ENCODE measurements at places on chromosomes 4 and X. TPM values are rescaled to one million over a fixed set of nuclear protein-coding genes. Genes with fewer than 3 reads are reported as not detected.

MAGEA2B gene
- not detected for total RNA-seq

NKX3-2 gene
- total RNA-seq, result not detected

GPC4 gene
- total RNA-seq, result 6.2 TPM

CCDC160 gene
- not detected for total RNA-seq

SPANXC gene
- not detected for total RNA-seq

CDKL5 gene
- total RNA-seq, result 2.5 TPM

SMARCA1 gene
- total RNA-seq, result 42.6 TPM

ETFDH gene
- total RNA-seq, result 20.2 TPM

UBQLN2 gene
- total RNA-seq, result 22.9 TPM

TEX13D gene
- not detected for total RNA-seq

DCAF4L1 gene
- total RNA-seq, result 0.06 TPM

KCNE5 gene
- 0.31 TPM for total RNA-seq

TMEM271 gene
- not detected for total RNA-seq

CXCL13 gene
- total RNA-seq, result not detected

PASD1 gene
- not detected for total RNA-seq

DIAPH2 gene
- 15.5 TPM for total RNA-seq

FDCSP gene
- total RNA-seq, result not detected

ATP8A1 gene
- 2.1 TPM for total RNA-seq

EPGN gene
- total RNA-seq, result not detected

TBX22 gene
- 0.31 TPM for total RNA-seq

TMEM31 gene
- total RNA-seq, result not detected

SH3D19 gene
- 265 TPM for total RNA-seq

NSUN7 gene
- not detected for total RNA-seq

MRPL1 gene
- total RNA-seq, result 20.8 TPM

FHDC1 gene
- total RNA-seq, result 0.06 TPM

ADH6 gene
- not detected for total RNA-seq

SMIM10 gene
- 3.1 TPM for total RNA-seq

VCX3B gene
- not detected for total RNA-seq

LNX1 gene
- total RNA-seq, result 6.4 TPM

CPXCR1 gene
- total RNA-seq, result not detected

RAB39B gene
- total RNA-seq, result 0.06 TPM

PABPC4L gene
- total RNA-seq, result 0.50 TPM

SSX4B gene
- not detected for total RNA-seq

HPRT1 gene
- 15.4 TPM for total RNA-seq

OPRPN gene
- total RNA-seq, result not detected

CSN1S1 gene
- total RNA-seq, result not detected

FGA gene
- not detected for total RNA-seq

EDNRA gene
- total RNA-seq, result 5.1 TPM

UCP1 gene
- total RNA-seq, result not detected

IL2 gene
- total RNA-seq, result not detected

AKAP4 gene
- not detected for total RNA-seq

IL15 gene
- total RNA-seq, result 1.8 TPM
